ENCODE measurements at places on chromosomes 7 and 10.

- no peak for DNase-seq
These were observed 26.8 kb upstream of the BTBD16 start for GRCh38 chr10:122244001-122244975.

- DNase-seq: no peak
These were observed 134.3 kb upstream of the PFKP start for GRCh38 chr10:2933071-2933470.

GRCh38 chr7:64875658-64876406 is 27.2 kb upstream of the ZNF273 start:
- no peak for DNase-seq

DNA sequence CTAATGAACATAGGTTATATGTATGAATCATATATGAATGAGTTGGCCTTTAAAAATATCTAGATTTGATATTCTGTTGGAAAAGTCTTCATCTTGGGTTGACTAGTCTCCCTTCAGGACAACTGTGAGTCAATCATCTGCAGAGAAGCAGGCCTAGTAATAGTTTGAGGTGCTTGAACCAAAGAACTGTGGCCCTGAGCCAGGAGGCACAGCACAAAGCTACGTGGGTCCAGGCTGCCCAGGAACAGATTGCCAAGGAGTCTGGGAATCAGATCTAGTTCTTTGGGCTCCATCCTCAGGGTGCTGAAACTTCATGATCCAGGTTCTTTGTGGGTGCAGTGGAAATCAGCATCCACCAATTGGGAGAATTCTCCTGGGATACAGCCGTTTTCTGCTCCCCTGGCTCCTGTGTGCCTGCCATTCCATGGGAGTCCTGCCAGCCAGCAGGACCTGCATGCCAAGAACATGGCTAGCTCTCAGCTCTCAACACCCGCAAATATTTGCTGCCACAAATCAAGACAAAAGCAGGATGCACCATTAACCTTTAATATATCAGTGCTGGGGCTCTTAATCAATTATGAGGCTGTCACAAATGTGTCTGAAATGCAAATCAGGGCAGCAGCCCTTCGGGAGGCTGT is 709.0 kb downstream of the GRID1 start:
- DNase-seq: no peak

DNA sequence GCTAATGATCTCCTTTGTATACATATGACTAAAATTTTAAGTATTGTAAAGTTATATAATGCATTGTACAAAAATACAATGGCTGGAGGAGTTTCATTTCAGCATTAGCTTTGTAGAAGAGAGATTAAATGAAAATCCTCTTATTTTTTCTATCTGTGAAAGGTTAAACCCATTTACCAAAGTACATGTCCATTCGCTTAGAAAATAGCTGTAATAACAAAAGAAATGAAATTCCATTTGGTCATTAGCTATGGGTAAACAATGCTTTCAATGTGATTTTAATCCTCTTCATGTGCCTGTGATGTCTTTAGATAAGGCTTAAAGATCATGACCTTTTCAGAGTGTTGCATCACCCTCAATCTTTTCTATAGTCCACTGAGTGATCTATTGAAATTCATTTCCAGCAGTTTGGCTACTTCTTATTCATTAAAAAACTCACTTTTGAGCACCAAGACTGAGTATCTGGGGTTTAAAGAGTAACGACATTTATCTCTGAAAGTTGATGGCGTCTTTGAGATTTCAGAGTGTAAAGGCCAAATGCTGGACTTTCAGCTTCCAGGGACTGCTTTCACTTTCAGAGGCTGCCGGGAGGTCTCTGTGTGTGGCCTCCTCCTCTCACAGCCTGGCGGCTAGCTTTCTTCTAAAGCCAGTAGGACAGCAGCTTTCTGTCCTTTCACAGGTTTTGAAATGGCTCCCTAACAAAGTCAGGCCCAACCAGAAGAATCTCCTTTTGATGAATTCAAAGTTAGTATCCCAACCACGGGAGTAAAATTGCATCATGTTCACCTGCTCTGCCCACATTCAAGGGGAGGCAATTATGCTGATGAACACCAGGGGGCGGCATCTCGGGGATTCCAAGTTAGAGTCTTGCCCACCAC is 701.4 kb upstream of the COBL start:
- DNase-seq: peak; percentile 68

DNA sequence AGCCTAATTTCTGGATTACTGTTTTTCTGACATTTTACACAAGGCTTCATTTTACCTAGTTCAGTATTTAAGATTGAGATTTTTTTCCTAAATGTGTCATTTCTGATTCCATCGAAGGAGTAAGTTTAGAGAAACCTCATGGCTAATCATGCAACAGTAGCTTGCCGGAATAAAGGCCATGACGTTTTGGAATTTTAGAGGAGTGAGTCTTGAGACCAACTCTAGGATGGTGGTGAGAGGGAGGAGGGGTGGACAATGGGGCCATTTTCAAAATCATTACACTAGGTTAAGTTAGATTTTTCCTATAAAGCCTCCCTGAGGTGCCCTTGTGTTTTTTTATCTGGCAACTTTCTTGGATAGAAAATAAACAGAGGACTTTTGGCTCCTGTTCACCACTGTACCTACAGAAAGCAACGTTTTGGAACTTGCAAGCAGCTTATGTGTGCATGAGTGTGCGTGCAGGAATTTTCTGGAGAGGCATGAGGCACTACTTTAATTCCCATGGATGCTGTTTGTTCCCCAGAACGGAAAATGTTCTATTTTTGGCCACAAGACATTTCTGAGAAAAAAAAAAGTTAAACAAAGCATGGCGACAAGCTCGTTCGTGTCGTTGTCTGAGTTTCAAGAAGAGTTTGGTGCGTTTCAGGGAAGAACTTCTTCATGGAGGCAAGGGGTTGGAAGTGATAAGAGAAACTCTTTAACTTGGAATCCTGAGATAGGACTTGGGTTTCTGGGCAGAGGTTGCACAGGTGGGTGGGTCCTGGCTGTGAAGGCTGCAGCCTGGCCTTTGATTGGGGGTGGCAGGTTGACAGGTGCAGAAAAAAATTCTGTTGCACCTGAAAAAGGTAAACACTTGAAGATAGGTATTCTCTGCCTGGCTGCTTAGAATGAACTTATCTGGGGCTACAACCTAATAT is 178.1 kb downstream of the PTEN start:
- DNase-seq: no peak

DNA sequence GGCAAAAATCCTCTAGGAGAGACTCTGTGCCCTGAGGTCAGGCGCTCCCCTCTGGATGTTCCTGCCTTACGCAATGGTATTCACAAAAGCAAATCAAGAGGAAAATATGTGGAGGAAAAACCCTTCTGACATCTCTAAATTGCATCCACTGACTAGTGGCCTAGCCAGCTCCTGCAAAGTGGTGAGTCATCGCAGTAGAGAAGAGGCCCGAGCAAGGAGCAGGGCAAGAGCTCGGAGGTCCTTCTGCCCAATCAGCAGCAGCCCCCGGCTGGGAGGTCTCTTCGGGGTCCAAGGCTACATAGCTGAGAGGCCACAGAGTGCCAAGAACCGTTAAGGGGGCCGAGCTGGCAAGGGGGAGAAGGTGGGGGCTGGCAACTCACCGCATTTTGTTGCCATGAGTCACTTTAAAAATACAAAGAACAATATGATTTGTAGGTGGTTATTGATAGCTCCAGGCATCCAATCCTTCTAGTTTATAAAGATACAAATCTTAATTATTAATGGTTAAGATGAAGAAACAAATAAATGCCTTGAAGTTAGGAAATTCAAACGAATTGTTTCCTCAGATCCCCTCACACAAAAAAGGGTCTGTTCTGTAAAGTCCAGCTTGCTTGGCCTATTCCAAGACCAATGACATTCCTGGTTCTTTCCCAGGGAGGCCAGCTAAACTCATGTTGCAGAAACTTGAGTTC is 161.6 kb downstream of the PKD1L1 start:
- peak; percentile 71 for DNase-seq

- no peak for DNase-seq
These were observed 57.0 kb downstream of the CHST3 start for GRCh38 chr10:72020914-72021809.

GRCh38 chr10:27661514-27662286 is 83.9 kb downstream of the MKX start:
- no peak for DNase-seq

GRCh38 chr7:75718390-75719031 is 20.2 kb downstream of the HIP1 start:
- no peak for DNase-seq

DNA sequence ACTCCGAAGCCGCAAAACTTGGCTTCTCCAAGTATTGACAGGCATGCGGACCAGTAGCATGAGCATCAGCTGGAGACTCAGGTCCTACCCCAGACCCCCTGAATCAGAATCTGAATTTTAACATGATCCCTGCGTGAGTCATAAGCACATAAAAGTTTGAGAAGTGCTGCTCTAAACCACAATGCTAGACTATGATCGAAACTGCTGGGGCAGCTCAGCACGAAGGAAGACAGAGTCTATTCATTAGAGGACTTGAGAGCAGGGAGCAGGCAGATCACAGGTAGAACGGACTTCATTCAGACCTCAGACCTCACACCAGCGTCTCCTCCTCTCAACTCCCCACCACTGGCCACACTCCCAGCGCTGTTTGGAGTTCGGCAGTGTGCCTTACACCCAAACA is 16.9 kb downstream of the CAMK2G start:
- DNase-seq: no peak

DNA sequence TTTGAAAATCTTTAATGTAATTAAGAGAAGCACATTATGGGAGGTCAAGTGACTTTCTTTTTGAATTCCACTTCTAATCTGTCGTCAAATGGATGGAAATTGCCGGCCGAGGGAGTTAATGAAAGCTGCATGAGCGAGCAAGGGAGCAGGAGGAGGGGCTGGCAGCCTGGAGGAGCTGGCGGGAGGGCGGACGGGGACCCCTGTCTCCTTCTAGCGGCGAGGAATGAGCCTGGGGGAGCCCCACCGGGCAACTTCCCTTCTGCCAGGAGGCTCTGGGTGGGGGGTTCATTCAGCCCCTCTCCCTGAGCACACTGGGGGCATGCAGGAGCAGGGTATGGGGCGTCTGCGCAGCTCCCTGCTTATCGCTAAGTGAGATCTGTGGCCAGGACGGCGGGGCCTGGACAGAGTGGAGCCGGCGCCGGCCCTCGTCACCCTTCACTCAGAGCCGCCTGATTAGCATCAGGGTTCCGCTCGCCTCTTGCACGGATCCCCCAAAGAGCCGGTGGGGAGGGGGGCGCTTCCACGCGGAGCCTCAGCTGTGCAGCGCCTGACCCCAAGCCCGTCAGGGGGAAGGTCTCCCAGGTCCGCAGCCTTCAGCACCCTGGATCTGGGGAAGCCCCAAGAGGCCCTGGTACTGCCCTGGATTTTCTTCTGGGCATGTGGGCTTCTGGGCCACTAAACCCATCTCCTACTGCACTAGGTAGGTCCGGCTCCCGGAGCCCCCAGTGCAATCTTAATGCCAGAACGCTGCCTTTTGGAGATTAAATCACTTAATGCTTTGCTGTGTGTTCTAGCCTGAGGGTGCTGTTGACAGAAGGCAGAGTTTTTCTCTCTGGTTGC is 680.8 kb downstream of the LRMDA start:
- DNase-seq: no peak

DNA sequence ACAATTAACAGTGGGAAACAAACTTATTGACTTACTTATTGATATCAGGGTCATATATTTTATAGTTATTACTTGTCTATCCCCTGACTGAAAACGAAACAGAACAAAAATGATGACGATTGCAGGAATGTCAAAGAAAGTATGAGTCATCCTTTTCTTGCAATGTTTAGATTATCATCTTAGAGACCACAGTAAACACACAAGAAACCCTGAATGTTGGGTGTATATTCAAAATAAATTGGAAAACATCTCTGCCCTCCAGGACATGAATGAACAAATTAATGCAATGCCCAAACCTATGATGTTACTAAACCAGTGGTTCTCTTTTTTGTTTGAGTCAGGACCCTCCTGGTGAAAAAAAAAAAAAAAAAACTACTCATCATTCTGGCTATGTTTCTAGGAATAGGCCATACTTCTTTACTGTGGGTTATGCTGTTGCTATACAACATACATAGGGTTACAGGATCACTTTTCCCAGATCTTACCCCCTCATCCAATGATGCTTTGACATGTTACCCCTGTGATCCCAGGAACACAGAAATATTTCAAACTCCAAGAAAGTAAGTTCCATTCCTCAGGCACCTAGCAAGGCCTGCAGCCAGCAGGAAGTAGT is 623.4 kb upstream of the IGFBP3 start:
- DNase-seq: no peak

GRCh38 chr7:17672783-17673182 is 267.5 kb downstream of the SNX13 start:
- no peak for DNase-seq

DNA sequence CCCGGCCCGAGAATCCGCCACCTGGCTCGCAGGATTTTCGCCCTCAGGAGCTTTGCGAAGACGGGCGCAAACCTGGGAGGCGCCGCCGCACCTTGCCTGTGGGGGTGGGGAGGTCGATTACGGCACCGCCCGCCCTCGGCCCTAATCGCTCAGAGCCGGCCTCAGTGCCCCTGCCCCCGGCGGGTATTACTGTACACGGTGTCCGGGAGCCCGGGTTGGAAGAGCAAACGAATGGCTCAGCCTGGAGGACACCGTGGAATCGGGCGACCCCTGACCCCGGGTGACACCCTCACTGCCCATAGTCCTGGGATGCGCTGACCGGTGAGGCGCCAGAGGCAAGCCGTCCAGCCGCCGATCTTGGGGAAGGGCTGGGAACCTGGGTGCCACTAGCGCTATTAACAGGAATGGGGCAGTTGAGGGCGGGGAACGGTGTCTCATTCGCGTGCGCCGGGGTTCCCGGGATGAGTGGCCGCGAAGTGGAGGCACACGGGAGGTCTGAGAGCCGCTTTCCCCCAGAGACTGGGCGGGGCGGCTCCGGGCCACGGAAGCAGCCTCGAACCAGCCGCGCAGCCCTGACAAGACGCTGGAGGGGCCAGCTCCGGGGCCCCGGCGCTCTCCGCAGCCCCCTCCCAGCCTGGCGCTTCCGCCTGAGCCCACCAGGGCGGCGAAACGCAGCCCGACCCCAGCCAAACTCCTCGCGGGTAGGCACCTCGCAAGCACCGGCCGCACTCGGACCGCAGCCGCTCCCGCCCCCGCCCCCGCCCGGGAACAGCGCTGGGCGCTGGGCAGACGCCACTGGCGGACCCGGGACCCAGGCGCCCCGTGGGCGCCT is 167.5 kb downstream of the NRF1 start:
- no peak for DNase-seq

Data from NT2/D1 (cell line).